COR-L47 (cell line): ENCODE measurements at places on chromosomes 5 and 9.

DNA sequence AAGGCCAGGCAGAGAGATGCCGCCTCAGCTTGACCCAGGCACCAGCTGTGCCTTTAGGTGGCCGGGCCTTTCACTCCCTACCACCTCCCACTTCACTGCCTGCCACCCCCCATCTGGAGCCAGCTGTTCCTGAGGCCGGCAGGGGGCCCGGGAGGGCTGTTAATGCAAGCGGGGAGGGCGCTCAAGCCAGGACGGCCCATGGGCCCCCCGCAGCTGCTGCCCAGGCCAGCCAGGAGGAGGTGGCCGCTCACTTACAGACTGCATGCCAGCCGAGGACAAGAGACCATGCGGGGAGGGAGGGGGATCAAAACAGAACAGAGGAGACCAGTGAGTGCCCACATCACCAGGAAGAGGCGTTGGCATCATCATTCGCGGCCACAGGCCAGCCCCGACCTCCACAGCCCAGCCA is 4.5 kb downstream of the ABCA2 start:
- DNase-seq = no peak

GRCh38 chr5:93599399-93600120 is 16.5 kb downstream of the NR2F1 start:
- DNase-seq = no peak

GRCh38 chr5:154740957-154741356 is 14.2 kb upstream of the LARP1 start:
- no peak for DNase-seq

- DNase-seq = no peak
These were observed 113.4 kb downstream of the TLE1 start for GRCh38 chr9:81575956-81576355.

- no peak for DNase-seq
These were observed 98.4 kb downstream of the PHF2 start for GRCh38 chr9:93674580-93675335.
